Right ventricle myocardium superior (tissue), 1 donor: ENCODE measurements at places on chromosomes 13 and 19.

GRCh38 chr19:29643361-29643935 is 21.8 kb upstream of the PLEKHF1 start:
- no peak for DNase-seq

GRCh38 chr19:34731019-34731829 is 2.8 kb upstream of the ZNF181 start:
- DNase-seq: peak; percentile 41

GRCh38 chr13:95039415-95039814 is 261.8 kb downstream of the ABCC4 start:
- DNase-seq: no peak

- DNase-seq: peak; percentile 70
Observed at GRCh38 chr19:45667620-45668341, at the start of gene GIPR. GIPR (plus strand) TSS chr19:45668221; CDS start chr19:45669521, 1,300 bp downstream.

DNA sequence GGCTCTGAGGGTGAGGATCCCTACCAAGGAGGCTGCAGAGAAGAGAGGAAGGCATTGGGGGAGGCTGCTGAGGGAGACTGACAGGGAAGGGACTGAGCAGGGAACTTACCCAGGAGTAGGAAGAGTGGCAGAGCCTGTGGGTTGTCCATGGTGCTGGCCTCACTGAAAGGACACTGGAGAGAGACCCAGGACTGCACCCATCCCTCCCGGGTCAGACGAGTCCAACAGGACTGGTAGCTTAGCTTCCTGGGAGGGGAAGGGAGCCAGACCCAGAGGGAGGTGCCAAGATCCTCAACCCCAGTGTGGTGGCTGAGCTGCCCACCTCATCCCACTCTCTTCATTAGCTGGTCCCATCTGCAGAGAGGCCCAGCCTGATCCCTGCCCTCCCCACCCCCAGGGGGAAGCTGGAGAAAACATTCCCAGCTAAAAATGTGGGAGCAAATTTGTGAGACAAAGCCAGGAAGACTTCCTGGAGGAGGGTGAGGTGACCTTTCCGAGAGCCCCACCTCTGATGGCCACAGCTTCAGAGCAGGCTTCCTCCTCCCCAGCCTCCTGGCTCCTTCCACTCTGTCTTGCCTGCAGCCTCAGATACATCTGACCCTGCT is at the start of gene VSIG10L:
TSS of gene VSIG10L (minus strand) at position 164 of the 605 bp plus-strand sequence. CDS start at position 149, 15 bp downstream.
- DNase-seq: peak; percentile 19

DNA sequence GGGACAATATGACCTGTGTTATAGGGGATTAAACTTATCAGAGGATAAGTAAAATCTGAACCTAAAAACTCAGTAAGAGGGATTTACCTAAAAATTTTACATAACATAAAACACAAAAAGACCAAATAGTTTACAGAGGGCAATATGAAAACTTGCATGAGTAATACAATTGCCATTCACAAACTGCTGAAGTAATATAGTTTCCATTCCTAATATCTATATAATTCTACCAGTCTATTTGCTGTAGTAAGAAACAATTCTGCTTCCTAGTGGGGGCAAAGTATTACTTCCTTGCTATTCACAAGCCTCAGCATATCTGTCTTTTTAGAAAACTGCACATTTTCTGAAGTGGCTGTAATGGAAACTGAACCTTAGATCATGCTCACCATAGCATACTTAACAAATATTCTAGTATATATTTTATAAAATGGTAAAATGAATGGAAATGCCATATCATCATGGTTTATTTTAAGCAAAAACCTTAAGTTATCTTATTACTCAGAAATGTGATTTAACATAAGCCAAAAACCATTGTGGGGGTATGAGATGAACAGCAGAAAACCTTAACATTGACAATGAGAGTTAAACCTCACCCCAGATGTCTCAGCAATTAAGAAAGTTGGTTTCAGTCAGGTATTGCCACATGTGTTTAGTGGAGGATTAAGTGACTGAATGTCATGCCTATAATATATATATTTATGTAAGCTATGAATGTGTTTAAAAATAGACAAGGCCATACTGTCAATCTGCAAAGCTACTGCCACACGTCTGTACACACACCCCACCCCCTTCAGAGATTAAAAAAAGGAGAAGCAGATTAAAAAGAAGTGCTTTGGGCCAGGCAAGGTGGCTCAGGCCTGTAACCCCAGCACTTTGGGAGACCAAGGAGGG is 136.8 kb downstream of the MIPEP start:
- DNase-seq: no peak

DNA sequence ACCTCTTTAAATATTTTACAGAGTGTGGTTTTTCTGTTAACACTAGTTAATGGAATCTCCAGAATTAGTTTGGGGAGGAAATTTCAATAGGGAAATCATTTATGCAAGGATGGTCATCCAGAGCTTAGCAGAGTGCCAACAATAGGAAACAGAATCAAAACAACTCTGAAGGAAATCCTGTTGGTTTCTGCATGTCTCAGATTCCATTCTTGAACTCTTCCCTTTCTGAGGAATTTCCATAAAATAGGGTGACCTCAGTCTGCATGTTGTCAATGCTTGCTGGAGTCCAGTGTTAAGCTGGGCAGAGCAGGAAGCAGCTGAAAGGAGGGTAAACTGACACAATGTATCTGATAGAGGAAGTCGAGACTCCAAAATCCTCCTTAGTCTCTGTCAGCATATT is 16.9 kb downstream of the CBY2 start:
- no peak for DNase-seq

DNA sequence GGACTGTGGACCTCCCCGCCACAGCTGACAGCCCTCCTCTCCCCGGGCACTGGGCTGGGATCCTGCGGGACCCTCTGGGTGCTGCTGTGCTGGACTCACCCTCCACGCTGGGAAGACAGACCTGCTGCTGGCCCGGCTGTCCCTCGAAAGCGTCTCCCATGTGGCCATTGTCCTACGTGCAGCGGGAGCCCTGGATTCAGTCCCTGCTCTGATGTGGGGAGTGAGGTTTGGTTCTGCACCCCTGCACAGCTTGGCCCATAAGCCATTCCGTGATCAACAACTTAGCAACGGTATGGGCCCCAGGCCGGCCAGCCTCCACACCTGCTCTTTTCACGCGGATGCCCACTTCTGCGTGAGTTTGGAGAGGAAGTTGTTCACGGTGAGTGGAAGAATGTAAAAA is 195.2 kb downstream of the TEX29 start:
- DNase-seq: no peak

- peak; percentile 91 for DNase-seq
Observed at GRCh38 chr19:18700501-18701249, 17.2 kb downstream of the CRTC1 start.

DNA sequence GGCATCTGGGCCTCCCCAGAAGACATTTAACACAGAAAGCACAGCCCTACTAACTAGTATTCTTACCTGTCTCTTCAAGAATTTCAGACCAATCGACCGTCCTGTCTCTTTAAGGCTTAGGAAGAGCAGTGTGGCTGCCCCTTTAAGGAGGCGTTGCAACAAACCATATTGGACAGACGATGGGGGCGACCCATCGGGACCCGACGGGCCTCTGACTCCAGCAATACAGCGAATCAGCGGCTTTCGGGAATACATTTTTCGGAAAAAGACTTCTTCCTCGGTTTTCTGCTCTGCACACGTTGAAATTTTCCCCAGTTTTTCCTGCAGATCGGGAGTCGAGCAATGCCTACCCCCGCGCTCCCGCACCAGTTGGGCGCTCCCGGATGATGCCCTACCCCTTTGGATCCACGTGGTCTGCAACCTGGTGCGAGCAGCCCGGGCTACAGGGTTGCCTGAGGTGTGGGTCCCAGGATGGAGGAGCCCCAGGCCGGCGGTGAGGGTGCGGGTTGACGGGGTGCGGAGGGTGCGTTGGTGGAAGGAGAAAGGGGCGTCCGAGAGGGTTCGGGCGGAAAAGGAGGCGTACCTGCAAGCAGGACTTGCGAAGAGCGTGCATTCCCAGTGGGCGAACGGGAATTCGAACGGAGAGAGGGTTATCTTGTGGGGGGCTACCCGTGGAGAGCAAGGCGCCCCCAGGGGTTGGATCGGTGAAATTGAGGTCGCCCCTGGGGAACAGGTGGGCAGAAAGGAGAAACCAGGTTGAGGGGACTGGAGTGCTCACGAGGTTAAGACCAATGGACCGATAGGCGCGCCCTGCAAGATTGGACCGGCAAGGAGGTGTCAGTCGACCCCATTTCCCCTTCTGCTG is at the start of gene POLR1G:
TSS of gene POLR1G (plus strand) at position 419 of the 865 bp plus-strand sequence. CDS start at position 472, 53 bp downstream.
- peak; percentile 81 for DNase-seq

GRCh38 chr13:38348861-38349389 is 726 bp upstream of the UFM1 start:
- no peak for DNase-seq
